Activated CD4-positive, alpha-beta T cell treated with anti-CD3 and anti-CD28 coated beads, Interleukin-2, amount 50 U/mL, for 4 hours (primary cell): ENCODE measurements at places on chromosomes 12 and 14.

DNA sequence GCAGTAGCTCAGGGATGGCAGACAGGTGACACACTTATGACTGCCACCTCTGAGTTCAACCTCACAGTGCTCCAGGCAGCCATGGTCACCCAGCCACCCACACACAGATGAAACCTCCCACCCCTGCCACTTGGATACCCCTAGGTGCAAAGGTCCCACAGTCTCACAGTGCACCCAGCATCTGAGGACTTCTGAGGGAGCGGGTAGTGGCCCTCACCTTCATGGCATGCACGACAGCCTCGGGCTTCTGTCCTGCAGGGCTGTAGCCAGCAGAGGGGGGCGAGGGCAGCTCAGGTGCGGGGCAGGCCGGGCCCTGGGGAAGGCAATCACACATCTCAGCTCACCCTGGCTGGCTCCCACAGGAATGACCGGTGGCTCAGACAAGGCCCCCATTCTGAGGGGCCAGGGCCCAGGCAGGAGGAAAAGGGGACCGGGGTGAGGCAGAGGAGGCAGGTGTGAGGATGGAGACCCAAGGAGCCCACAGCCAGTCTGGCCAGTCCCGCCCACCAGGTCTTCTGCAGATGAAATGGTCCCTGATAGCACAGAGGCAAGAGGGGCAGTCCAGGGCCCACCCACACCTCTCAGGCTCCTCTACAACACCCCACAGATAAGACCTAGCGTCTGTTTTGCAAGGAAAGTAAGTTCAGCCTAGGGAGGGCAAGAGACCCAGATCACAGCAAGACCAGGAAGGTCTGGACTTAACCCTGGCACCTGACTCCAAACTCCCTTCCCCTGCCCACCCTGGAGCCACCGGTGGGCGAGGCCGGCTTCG is 35.8 kb downstream of the CCNK start:
- DNase-seq, result no peak

DNA sequence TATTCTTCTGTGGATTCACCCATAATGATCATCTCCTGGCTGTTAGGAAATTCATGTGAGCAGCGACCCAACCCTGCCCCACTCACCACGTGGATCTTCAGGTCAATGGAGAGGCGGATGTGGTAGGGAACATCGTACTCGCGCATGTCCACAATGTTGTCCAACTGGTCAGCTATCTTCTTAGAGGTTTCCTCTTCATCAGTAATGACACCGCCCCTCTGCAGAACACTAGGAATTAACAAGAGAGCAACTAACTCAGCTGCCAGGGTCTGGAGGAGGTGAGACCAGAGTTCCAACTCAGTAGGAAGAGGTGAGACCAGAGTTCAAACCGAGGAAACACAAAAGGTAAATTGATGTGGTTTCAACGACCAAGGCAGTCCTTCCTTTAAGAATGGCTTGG is 9.7 kb downstream of the POLE start:
- no peak for DNase-seq

- DNase-seq, result no peak
Observed at GRCh38 chr12:95177201-95177768, 40.0 kb downstream of the FGD6 start.

DNA sequence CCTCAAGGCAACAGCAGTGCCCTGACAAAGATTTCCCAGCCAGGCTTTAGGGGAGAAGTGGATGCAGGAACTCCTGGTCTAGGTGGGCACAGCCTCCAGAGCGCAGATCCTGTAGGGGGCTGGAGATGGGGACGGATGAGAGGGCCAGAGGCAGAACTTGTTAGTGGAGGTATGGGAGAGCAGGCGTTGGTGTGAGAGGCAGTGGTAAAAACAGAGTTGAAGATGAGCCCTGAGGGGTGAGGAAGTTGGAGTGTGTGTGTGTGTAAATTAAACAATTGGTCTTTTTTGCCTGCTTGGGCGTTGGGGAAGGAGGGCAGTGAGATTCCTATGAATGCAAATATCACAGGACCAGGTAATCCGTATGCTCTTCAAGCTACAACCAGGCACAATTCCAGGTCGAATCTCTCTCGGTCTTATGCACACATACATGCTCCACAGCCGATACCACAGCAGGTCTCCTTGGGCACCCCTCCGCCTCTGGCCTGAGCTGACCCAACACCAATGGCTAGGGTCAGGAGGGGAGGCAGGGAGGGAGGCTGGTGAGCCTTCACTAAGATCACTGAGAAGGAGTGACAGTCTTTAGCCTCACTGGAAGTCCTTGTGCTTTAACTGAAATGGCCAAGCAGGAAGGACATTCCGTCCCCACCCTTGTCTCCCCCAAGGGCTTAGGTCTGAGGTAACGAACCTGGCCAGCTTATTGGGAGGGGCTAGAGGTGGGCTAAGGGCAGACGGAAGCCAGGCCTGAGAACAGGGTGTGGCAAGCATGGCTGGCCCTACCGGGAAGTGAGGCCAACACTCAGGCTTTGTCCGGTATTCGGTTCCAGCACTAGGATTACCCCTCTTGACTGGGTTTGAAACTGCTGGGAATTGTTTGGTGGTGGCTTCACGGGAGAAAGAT is 1.5 kb upstream of the KRT7 start:
- DNase-seq, result no peak

GRCh38 chr12:107474099-107474498 is 211.5 kb upstream of the PWP1 start:
- DNase-seq, result no peak
